Omental fat pad (tissue), 4 donors: ENCODE measurements at places on chromosomes 7 and 10.

- no peak for DNase-seq
Observed at GRCh38 chr7:37765872-37766525, 82.4 kb upstream of the NME8 start.

- DNase-seq, result no peak
Observed at GRCh38 chr10:72541337-72541736, 84.5 kb downstream of the MICU1 start.

- DNase-seq, result no peak
Observed at GRCh38 chr10:95873139-95873538, 34.6 kb upstream of the CC2D2B start.

DNA sequence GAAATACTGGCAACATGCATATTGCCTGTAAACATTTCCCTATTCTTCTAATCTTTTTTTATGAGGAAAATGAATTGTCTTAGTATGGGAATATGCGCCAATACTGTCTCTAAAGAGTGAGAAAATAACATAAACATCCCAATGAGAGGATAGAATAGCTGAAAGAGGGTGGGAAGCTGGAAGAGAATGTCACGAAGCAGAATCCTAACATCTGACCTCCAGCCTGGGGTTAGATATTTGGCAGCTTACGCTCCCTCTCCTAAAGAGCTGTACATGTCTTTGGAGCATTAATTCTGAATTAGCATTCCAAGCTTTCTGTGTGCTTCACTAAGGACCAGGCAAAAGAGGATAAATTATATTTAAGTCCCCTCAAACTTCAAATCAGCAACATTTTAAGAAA lies 31.6 kb upstream of the SLC16A12 start:
- no peak for DNase-seq

- DNase-seq, result no peak
Observed at GRCh38 chr10:94425942-94426341, 23.6 kb downstream of the TBC1D12 start.

DNA sequence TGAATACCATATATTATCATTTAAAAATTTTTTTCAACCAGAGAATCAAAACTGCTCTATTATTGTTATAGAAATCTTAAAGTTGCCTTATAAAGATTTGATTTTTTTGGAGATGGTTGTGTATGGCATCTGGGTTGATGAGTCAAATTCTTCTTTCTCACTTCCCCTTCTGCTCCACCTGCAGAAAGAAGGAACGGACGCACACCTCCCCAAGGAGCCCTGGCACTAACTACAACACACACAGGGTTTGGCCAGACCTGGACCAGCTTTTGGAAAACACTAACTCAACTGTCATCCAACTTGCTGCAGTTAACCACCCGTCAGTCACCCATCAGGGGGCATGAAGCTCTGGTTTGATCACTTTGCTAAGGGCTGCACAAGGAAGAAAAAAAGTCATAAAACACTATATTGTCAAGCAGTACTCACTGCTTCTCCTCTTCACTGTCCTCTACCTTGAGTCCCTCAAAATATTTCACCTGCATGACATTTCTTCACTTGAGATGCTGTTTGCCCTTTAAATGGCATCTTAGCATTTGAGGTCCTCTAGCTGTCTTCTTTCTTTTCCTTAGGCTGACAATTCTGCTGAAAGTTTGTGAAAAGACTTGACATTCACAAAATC lies 266.7 kb upstream of the PHF14 start:
- no peak for DNase-seq

DNA sequence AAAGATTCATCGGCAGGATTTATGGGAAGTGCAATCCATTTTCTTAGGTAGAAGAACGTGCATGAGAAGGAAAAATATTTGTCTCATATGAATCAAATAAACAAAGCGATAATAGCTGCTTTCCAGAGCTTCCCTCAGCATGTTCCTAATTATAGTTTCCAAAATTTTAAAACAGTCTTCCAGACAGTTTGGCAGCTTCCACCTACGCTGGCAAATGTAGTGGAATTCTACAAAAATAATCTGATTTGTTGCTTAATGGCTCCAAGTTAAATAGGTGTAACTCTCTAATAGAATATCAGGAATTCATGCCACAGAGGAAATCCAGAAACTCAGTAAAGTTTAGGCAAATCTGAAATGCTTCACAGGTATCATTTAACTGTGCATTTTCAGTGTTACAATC lies 23.3 kb upstream of the AGBL3 start:
- no peak for DNase-seq

- DNase-seq, result no peak
Observed at GRCh38 chr10:87925570-87925969, 62.1 kb downstream of the PTEN start.

GRCh38 chr7:106238830-106239229 lies 46.0 kb downstream of the NAMPT start:
- no peak for DNase-seq

- DNase-seq, result no peak
Observed at GRCh38 chr7:98460902-98461301, 60.0 kb upstream of the BAIAP2L1 start.

DNA sequence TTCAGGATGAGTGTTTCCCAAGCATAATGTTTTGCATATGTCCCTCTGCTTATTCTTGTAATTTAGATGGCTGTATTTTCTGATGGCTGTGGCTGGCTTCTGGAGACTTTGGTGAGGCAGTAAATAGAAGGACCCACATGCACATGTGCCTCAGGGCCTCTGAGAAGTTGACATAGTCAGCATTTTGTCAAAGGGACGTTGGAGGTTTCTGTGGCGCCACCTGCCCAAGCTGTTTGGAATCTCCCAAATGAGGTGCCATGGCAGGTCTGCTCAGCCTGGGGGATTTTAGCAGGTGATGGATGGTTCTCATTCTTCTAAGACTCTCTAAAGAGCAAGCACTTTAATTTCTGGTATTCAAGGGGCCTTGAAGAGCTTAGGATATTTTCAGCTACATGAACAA lies 29.8 kb downstream of the C10orf120 start:
- no peak for DNase-seq

GRCh38 chr10:91796331-91797047 lies 1.7 kb upstream of the TNKS2 start:
- no peak for DNase-seq

DNA sequence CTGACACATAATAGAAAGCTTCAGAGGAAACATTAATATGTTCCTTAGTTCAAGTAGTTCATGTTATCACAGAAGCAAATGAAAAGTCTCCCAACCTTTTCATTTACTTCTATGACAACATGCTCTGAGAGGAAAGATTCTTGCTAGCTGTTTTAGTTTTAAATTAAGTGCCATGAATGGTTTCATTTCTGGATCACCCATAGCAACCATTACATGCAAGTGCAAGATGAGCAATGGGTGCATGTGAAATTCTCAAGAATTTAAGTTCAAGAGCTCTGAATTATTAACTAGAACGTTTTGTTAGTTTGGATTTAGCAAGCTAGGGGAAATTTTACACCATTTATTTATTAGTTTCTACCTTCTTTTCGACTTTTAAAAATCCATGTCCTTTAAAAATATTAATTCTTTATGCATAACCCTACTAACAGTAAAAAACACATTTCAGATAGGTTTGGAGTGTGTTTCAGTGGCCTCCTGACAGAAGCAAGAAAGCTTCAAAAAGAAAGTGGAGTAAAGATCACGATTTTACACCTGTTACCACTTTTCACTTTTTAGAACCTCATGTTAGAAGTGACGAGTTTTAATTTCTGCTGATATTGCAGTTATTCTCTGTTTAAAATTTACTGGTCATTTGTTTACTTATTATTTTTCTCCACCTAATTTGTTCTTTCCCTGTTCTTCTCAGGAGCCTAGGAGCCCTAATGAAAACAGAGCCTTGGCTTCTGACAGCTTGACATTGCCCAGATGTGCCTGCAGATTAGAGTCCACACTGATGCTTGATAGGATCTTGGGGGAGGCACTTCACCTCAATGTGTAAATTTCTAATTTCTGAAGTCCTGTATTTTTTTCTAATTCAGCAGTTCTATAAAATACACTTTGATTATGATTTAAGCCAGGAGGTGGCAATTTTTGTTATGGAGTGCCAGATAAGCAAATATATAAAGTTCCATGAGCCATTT lies 995.3 kb upstream of the PHF14 start:
- DNase-seq, result no peak
